ENCODE measurements at places on chromosomes 4 and X. TPM values are rescaled to one million over a fixed set of nuclear protein-coding genes. Genes with fewer than 3 reads are reported as not detected.

DNA sequence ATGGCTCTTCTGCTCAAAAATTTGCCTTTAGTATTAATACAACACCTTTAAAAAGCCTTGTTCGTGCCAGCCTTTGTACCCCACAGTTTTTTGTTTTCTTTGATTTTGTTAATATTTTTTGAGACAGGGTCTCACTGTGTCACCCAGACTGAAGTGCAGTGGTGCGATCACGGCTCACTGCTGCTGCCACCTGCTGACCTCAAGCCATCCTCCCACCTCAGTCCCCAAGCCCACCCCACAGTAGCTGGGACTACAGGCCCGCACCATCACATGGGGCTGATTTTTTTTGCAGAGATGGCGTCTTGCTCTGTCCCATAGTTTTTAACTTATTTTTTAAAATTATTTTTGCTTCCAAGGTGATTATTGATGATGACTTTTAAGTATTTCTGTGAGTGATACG is 134.0 kb downstream of the HTR2C start:
- DNase-seq = no peak

- no peak for DNase-seq
Measured at GRCh38 chrX:150768132-150768485, 74.9 kb downstream of the MTMR1 start.

- DNase-seq = no peak
Measured at GRCh38 chr4:86007042-86007441, 352.8 kb downstream of the MAPK10 start.

The BMPR1B gene
- polyA plus RNA-seq = 16.0 TPM

- DNase-seq = no peak
Measured at GRCh38 chrX:104428231-104428630, 137.8 kb upstream of the IL1RAPL2 start.
